Suppressor macrophage treated with lipopolysaccharide for 1 hour (primary cell): ENCODE measurements at places on chromosomes 16 and 17.

- no peak for DNase-seq
These were observed 25.3 kb downstream of the IGF2BP1 start for GRCh38 chr17:49022391-49022941.

DNA sequence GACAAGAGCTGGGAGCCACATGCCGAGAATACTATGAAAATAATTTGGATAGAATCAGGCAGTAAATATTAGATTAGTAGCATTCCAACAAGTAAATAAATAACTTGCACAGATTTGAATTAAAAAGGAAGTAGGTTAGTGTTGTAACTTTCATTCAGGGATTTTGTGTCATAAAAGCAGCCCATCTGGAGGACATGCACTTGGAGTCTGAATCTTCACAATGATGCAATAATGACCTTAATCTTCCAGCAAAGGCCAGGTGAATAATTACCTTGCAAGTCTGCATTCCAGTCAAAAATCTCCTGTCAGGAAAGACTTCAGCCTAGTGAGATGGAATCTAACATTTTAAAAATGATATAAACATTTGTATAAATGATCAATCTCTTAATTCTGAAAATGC lies 518.1 kb downstream of the KCNJ2 start:
- no peak for DNase-seq

GRCh38 chr17:55730380-55730779 lies 7.7 kb upstream of the TMEM100 start:
- DNase-seq = no peak

DNA sequence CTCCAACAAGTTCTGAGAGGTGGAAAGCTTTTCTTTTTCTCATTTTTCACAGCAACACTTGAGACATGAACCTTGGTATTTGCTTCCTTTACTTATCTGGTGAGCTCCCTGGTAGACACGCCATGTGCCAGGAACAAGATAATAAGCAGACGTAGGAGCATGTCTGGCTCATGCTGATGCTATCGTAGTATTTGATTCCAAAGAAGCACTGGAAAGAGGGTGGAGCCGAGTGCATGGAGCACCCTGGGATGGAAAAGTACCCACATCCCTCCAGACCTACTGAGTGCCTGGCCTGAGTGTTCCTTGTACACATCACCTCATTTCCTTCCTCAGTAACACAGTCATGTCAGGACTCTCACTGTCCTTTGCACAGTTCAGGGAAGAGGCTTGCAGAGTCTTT lies 231.0 kb downstream of the CBLN1 start:
- DNase-seq = no peak

DNA sequence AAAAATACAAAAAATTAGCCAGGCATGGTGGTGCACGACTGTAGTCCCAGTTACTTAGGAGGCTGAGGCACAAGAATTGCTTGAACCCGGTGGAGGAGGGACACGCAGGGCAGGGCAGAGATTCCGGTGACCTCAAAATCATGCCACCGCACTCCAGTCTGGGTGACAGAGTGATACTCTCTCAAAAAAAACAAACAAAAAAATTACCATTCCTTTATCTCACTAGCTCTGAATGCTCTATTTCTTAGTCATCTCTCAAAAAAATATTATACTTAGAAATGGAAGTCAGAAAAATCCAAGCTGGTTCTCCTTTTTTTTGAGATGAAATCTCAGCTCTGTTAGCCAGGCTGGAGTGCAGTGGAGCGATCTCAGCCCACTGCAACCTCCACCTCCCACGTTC lies 40.8 kb downstream of the SPOP start:
- peak; percentile 20 for DNase-seq

GRCh38 chr16:8614435-8615029 lies 7.0 kb upstream of the METTL22 start:
- peak; percentile 17 for DNase-seq

DNA sequence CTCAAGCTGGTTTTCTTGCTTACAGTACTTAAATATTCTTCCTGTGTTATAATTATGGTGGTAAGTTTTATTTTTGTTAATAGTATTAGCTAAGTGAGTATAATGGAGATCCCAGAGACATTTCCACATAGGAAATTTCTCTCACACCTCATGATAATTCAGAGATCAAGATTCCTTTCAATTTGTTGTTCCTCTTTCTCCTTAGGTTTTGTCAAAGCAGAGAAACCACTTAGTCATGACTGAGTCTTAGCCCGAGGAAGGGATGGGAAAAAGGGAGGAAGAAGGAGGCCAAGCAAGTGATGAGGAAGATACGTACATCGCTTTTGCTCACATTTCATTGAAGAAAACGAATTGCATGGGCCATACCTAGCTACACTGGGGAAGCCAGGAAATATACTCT lies 18.4 kb downstream of the ESRP2 start:
- peak; percentile 54 for DNase-seq

GRCh38 chr17:43570518-43570928 lies 24.4 kb upstream of the ETV4 start:
- DNase-seq = no peak

- DNase-seq = no peak
These were observed 754 bp upstream of the NOXO1 start for GRCh38 chr16:1982013-1982433.

DNA sequence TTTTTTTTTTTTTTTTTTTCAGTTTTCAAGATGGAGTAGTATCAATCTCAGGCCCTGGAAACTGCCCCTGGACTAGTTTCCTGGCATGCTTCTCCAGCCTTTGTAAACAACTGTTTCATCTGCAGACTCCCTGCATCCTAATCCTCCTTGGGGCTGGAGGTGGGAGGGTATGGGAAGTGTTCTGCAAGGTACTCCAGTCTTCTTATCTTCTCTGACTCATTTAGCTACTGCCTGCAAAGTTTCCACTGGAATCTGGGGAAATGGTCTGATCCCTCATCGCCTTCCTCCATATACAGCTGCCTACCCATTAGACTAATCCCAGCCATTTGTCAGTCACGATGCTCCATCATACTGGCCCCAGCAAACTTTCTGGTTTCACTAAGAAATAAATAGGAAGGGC lies 21.5 kb downstream of the COPZ2 start:
- DNase-seq = no peak

GRCh38 chr17:28612936-28613872 lies 781 bp downstream of the RSKR start:
- DNase-seq = peak; percentile 55

GRCh38 chr17:65017207-65017774 lies 39.2 kb downstream of the GNA13 start:
- no peak for DNase-seq

DNA sequence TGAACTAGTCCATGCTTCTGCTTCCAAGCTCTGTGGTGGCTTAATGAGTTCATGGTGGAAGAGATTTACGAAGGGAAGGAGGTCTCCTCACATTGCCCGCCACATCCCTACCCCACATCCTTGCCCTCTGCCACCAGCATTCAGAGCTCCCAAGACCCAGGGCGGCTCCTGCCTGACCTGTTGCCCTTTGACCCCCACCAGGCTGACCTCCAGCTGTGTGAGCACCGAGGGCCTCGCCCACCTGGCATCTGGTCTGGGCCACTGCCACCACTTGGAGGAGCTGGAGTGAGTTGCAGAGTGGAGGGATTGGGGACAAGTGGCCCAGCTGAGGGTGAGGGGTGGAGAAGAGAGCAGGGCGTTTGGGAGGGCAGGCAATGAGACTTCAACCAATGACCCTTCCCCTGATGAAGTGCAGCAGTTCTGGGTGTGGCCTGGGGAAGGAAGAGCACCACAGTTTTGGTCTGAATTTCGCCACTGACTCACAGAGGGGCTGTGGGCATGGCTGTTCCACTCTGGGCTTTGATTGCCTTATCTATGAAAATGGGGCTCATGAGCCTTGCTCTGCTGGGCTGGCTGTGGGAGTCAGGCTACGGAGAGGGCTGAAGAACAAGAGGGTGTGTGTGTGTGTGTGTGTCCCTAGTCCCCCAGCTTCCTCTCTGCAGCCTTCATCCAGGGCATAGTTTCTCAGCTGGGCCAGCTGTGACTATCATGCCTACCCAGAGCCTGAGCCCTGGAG lies 22.6 kb upstream of the CPNE2 start:
- peak; percentile 38 for DNase-seq

GRCh38 chr17:3771140-3771539 lies 29.8 kb downstream of the ITGAE start:
- no peak for DNase-seq

DNA sequence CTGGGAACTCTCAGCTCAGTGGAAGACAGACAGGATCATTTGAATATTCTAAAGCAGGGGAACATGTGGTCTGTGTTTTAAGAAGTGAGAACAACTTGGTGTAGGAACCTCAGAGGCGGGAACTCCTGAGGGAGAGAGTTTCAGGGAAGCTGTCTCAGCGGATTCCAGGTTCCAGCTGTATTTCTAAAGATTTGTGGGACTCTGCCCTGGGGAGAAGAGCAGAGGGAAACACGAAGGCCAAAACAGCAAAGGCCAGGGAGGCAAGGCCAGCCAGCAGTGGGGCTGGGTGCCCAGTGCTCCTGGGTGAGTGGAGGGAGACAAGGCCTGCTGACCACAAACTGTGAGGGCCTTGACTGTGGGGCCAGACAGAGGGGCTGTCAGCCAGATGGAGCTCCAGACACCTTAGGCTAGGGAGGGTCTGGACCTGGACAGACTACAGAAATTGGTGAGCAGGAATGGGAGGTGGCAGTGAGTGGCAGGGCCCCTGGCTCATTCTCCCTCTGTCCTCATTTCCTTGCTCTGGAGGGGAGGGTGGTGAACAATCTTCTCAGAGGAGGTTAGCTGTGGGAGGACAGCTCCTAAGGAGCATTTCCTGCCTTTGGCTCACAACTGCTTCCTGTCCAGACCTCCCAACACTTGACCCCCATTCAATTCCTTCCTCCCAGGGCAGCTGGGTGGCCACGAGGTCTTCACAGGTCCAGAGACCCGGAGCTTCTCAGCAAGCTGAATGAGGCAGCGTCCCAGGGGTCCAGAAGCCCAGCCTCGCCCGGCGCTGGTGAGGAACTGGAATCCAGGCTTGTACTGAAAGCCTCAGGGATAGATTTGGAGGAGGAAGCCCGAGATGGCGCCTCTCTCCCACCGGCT lies 21.0 kb upstream of the FZD2 start:
- DNase-seq = peak; percentile 50

DNA sequence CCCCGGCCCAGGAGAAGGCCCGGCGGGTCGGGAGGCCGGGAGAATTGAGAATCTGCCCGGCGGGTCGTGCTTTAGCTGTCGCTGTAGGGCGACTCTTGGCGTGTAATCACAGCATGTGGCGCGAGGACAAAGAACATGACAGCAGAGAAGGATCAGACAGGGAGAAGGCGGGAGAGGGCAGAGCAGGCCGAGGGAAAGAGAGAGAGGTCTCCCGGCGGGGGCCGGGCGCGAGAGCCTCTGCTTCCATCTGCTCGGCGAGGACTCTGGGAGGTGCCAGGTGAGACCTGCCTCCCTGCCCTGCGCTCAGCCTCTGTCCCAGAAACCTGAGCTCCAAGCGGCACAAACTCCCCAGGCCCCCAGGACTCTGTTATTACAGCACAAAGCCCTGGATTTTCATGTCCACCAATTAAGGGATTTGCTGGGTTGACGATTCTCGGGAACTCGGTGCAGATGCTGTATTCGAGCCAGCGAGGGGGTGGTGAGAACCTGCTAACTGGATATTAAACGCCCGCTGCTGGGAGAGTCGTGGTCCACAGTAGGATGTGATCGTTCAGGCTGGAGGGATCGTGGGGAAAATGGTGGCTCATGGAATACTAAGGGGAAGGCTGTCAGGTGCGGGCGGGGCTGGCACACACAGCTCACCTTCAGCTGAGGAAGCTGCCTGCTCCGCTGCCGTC lies 172.0 kb upstream of the CIBAR2 start:
- no peak for DNase-seq

DNA sequence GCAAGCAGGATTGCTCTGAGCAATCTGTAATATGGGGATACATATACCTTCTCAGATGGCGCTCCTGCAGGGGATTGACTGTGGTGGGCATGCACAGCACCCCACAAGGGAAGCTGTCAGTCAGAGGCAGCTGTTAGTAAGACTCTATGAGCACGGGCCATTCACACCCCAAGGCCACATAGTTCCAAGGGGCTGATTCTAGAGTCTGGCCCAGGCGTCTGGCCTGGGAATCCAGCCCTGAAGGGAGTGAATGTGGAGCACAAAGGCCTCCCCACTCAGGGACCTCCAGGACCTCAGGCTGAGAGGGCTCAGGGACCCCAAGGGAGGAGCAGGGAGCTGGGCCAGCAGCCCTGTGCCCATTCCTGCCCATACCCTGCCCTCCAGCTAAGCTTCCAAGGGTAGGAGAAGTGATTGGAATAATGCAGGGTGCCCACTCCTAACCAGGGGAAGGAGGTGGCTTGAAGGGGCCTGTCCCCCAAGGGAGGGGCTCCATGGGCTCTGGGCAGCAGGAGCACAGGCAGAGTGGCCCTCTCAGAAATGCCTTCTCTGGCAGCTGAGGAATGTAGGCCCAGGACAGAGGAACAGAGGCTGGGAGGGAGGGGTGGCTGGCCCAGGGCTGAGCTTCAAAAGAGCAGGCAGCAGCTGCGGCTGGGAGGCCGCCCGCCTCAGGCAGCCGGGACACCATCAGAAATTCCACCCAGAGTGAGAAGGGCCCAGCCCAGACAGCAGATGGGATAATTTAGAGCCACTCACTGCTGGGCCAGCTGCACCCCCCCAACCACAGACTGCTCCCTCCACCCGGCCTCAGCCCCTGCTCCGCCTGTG lies 48.9 kb upstream of the MRPS23 start:
- no peak for DNase-seq

- no peak for DNase-seq
These were observed 28.9 kb upstream of the CFAP20 start for GRCh38 chr16:58157951-58158540.

GRCh38 chr16:12891836-12892235 lies 9.6 kb upstream of the SHISA9 start:
- no peak for DNase-seq

- DNase-seq = peak; percentile 31
These were observed 70.2 kb downstream of the PARN start for GRCh38 chr16:14559809-14560241.

GRCh38 chr16:56259425-56259779 lies 68.1 kb downstream of the GNAO1 start:
- DNase-seq = no peak

GRCh38 chr16:65831903-65832666 lies 534.4 kb upstream of the CDH5 start:
- no peak for DNase-seq

GRCh38 chr17:56144223-56144622 lies 9.1 kb upstream of the ANKFN1 start:
- no peak for DNase-seq

DNA sequence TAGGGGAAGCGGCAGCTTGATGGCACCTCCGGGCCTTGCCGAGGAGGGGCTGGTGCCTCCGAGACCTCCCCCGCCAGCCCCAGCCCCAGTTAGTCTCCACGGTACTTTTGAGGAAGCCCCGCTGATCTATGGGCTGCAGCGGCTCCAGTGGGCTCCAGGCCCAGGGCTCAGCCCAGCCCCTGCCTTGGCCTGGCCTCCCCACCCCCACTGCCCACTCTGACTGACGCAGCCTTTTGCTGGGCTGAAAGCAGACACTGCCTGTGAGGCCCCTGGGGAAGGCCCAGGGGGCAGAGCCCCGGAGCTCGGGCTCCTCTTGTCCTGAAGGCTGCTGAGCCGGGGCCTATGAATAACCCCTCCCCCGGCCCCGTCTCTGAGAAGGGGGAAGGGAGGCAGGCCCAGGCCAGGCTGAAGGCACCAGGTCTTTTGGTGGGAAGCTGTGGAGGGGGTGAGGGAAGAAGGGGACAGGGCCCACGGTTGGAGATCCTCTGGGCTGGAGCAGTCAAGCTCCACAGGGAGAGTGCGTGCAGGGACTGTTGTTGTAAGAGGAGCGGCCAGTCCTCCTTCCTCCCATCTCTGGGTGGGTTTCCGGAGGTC lies 7.5 kb upstream of the SMTNL2 start:
- no peak for DNase-seq
